Stimulated activated CD8-positive, alpha-beta memory T cell treated with anti-CD3 and anti-CD28 coated beads, Interleukin-15, amount 100 ng/mL, for 4 hours (primary cell): ENCODE measurements at places on chromosomes 6 and 20.

DNA sequence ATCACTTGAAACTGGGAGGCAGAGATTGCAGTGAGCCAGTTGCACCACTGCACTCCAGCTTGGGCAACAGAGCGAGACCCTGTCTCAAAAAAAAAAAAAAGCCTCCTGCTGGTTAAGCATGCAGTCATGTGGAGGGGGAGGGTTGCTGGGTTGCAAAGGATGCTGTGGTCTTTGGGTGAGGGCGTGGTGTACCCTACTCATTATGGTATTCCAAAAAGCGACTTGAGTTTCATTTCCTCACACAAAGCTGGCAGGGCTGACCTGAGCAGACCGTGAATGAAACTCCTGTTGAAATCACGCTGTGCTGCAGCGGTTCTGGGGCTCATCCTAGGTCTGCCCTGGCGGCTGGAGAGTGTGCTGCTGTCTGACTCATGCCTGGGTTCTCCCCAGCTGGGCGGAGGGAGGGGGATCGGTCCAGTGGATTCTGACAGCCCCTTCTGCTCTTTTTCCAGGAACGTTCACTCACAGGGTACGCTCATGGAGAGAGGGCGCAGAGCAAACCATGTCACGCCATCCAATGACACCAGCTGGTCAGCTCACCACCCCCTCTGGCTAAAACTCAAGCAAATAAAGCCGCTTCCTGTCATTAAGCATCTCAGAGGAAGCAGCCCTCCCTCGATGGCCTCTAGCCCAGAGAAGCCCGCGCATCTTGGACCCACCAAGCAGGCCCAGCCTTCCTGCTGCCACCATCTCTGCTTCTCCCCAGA is 166.2 kb downstream of the SCML4 start:
- peak; percentile 23 for DNase-seq

DNA sequence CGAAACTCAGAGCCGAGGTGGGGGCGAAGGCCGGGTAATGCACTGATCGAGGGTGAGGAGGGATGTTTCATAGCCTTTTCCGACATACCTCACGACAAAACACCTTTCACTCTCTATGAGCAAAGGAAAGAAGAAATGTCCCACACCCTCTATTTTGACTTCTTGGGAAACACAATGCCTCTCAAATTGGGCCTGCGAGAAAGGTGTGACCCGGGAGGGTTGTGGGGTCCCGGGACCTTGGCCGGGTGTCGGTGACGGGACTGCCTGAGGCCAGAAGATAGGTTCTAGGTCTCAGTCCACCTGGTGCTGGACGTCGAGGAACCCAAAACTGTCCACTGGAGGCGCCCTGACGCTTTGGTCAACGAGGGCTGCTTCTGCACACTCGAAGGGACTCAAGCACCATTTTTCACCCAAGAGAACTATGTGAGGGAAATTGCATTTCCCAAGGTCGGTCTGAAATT is 41.1 kb upstream of the OSTM1 start:
- no peak for DNase-seq

DNA sequence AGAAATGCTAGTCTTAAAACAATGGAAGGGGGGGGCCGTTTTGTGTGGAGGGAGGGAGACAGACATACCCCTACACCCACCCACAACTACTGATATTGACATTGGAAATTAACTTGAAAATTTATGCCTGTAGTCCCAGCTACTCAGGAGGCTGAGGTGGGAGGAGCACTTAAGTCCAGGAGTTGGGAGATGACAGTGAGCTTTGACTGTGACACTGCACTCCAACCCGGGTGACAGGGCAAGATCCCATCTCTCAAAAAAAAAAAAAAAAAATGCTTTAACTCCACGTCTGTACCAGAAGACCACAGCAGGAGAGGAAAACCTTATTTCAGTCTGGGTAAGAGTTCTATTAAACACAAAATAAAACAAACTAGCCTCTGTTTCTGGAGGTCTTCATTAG is 2.2 kb downstream of the TBC1D20 start:
- no peak for DNase-seq

DNA sequence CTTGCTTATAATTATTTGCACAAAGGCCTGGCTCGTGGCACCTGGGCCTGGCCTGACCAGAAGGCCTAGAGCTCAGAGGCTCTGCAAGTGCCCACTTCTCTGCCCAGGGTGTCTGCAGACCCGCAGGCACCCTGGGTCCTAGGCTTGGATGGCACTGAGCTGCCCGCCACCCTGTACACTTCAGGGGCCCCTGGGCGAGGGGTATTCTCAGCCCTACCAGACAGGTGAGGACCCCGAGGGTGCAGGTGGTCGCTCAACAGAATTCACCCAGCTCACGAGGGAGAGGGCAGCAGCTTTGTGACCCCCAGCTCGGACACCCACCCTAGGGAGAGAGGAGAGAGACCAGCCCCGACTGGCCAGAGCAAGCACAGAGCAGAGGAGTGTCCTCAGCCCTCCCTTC is 83.9 kb downstream of the RIPOR3 start:
- no peak for DNase-seq

DNA sequence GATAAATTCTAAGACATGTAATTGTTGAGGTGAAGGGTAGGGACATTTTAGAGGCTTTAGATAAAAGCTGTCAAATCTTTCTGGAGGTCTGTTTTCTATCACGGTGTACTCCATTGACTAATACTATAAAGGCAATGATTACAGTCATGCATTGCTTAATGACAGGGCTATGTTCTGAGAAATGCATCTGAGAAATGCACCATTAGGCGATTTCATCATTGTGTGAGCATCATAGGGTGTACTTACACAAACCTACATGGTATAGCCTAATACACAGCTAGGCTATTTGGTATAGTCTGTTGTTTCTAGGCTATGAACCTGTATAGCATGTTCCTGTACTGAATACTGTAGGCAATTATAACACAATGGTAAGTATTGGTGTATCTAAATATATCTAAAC is 71.3 kb upstream of the FYN start:
- no peak for DNase-seq

- DNase-seq: no peak
These were observed 99.4 kb downstream of the BFSP1 start for GRCh38 chr20:17431621-17432364.

- DNase-seq: no peak
These were observed 595 bp upstream of the SRF start for GRCh38 chr6:43170417-43170930.

- no peak for DNase-seq
These were observed 32.5 kb upstream of the SMLR1 start for GRCh38 chr6:130794738-130795137.

DNA sequence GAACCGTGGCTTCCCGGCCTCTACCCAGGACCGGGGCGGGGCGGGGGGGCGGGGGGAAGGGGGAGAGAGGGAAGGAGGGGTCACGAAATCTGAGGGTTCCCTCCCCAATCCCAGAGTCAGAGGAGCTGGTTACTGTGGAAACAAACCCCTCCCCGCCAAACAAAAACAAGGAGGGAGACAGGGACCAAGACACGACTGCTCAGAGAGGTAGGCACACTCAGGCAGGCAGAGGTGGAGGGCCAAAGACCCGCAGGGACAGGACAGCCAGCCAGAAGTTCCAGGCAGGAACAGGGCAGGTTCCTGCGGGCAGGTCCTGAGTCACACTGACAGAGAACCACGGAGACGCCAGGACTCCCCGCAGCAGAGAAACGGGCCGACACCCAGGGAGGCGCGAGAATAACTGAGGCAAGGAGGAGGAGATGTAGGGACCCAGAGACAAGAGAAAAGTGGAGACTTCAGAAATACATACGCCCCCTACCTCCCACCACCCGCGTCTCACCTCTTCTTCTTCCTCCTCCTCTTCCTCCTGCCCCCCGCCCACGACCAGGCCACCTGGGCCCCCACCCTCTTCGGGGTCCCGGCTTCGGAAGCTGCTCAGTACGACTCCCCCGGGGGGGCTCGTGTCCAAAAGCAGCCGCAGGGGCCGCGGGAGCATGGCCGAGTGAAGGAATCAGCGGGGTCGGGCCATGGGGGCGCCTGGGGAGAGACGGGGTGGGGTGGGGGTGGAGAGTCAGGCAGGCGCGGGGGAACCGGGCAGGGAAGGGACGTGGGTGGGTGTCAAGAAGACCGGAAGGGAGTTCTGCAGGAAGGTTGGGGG is 578 bp downstream of the RGL2 start:
- DNase-seq: no peak

- DNase-seq: no peak
These were observed 2.1 kb downstream of the MAFB start for GRCh38 chr20:40686893-40687292.

- no peak for DNase-seq
These were observed 123.7 kb downstream of the IRF4 start for GRCh38 chr6:515267-515666.

DNA sequence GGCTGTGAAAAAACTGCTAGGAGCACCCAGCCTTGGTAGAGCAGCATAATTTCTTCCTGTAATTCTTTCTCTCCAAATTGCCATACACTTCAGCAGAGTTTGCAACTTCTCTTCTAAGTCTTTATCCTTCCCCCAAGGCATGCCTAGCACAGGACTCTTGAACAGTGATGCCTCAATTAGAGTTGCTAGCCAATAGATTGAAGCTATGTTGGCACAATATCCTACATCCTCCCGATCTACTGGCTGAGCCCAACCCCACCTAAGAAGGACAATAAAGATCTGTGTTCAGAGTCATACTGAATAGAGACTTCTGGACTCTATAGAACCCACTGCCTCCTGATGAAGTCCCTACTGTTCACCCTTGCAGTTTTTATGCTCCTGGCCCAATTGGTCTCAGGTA is at the start of gene DEFB126:
DEFB126 (plus strand) TSS at position 301 of the 400 bp plus-strand sequence; CDS start at position 340, 39 bp downstream.
- DNase-seq: no peak

- DNase-seq: no peak
These were observed 63.9 kb downstream of the FAM120B start for GRCh38 chr6:170370416-170370815.

- DNase-seq: no peak
These were observed 394.4 kb upstream of the ADGRB3 start for GRCh38 chr6:68240726-68241125.

DNA sequence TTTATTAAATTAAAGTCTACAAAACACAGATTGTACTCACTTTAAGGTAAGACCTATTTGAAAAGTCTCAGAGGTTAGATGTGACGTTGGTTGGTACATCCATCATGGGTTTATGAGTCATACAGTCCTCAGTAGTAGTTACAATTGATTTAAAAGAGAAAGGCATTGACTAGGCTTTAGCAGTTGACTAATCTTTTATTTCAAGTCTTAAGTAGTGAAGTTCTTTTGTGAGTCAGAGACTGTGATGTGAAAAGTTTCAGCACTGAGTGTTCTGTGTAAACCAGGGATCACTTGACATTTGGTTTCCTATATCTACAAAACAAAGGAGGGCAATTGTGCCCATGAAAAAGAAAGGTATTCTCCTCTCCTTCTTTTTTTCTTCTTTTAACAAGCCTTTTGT is 221.3 kb downstream of the GRIK2 start:
- no peak for DNase-seq

GRCh38 chr6:167292301-167293087 is 1.4 kb downstream of the UNC93A start:
- DNase-seq: no peak

DNA sequence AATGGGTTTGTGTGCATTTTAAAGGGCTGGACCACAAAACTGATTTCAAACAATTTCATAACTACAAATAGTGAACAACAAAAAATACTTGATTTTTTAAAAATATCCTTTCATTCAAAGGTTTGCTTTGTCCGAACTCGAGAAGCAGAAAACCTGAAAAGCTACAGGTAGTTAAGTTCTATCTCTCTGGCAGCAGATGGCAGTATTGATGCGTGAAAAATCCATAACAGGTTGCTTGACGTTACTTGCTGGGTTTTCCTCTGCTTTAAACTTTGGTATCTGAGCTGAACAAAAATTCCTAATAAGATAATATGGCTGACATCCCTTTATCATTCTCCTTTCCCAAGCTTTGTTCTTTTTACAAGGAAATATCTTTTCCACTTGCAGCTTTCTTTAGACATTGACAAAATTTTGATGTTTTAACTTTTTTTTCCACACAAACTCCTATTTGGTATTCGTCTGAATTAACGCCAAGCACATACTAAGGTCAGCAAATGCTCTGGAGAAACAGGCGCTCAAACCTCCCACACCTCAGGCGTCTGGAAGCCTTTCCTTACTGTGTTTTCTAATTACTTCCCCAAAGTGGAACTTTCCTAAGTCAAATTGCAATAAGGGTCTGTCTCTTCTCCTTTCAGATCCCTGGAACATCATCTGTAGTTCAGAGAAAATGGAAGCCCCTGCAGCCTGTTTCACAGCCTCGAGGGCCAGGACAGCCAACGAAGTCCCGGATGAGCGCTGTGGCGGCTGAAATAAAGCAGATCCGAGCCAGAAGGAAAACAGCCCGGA is 50.3 kb upstream of the GFRAL start:
- no peak for DNase-seq

- no peak for DNase-seq
These were observed 113.2 kb downstream of the MAFB start for GRCh38 chr20:40575851-40576250.

GRCh38 chr6:89669002-89669401 is 30.5 kb upstream of the LYRM2 start:
- DNase-seq: no peak

DNA sequence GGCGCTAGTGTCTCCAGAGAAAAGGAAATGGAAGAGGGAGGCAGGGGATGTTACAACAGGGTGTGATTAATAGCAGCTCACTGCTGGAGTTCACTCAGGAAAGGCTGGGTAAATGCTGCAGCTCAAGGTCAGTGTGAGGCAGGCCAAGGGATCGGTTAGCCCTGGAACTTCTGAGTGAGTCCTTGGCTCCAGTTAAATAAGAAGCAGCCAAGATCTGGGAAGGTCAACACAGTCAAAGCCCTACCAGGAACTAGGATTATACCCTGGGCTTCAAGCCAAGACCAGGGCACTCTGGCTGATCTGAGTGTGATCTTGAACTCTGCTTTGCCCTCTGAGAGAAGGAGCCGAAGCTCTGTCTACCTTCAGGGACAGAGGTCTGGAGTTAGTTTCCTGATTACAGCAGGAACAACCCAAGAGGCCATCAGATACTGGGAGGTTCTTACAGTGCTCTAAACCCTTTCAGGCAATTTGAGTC is 44.3 kb downstream of the TPD52L1 start:
- DNase-seq: no peak

GRCh38 chr20:53914781-53915445 is 155.5 kb downstream of the BCAS1 start:
- DNase-seq: no peak

DNA sequence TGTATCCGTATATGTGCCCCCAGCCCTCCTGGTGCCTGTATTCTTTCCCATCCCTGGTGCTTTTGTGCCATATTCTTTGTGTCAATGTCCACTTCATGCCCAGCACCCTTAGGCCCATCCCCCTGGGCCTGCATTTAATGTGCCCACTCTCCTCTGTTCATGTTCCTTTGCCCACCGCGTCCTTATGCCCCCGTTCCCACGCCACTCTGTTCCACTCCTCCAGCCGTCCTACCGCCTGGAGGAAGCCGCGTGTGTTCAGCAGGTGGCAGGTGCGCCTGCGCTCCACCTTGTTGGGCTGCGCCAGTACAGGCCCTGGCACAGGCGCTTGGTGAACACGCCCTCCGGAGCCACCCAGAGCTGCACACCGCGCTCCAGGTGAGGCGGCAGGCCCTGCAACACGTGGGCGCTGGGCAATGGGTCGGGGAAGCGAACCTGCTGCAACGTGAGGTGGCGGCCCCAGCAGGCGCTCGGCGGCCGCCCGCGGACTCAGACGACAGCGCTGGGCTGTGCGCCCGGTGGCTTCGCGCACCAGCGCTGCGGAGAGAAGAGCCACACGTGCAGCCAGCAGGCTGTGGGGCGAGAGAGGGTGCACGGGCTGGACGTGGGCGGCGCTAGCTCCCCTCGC is 4.0 kb upstream of the FOXS1 start:
- no peak for DNase-seq

- no peak for DNase-seq
These were observed 84.2 kb upstream of the FRMD1 start for GRCh38 chr6:168163096-168163731.

- no peak for DNase-seq
These were observed 117.5 kb downstream of the SAMD5 start for GRCh38 chr6:147625946-147626345.

- no peak for DNase-seq
These were observed 255.7 kb upstream of the PRND start for GRCh38 chr20:4465855-4466545.
